ENCODE measurements at places on chromosomes 6 and 20. TPM values are rescaled to one million over a fixed set of nuclear protein-coding genes. Genes with fewer than 3 reads are reported as not detected.
A peak's percentile ranks its signal among the peaks of the same experiment; 100 is the strongest.

E2F1 gene
- 37.1 TPM for total RNA-seq

TRIM40 gene
- total RNA-seq: not detected

SLC35F1 gene
- total RNA-seq: 0.05 TPM

GRCh38 chr6:111592726-111593511 is 12.8 kb downstream of the TRAF3IP2 start:
- DNase-seq: no peak

DNA sequence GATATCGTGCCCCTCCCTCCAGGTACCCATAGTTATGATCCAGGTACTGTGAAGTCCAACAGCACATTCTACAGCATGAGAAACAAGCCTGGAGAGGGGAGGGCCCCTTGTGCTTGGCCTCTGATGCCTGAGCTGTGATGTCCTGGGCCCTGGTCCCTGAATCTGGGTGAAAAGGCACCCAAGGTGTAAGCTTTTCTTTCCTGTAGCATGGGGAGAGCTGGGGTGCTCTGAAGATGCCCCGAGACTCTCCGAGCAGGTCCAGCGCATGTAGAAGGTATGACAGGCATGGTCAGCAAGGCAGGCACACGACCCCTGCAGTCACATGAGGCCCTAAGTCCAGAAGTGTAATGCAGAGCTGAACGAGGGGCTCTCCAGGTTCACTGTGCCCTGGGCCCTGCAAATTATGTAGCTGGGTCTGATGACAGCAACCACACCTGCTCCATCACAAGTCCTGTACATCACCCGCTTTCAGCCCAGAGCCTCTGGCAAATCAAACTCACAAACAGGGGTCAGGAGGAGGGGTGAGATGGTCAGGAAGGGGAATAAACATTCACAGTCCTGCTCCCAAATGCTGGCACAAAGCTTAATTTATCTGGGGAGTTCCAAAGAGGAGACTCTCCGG is 1.8 kb upstream of the CTSZ start:
- DNase-seq: no peak

DNA sequence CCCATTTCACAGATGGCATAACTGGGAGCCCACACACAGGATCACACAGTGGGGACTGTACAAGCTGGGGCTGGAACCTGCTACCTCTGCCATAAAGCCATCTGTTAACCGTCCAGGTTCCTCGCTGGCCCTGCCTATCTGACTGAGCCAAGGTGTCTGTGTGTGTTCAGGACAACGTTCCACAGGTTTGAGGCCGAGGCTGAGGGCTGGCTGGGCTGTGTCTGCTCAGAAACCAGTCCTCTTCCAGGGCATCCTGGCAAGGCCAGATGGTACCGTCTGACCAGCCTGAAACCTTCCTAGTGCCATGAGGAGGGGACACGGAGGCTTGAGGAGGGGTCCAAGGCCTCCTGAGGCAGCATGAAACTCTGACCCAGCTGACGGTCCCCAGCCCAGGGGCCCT is 150.6 kb downstream of the TAF4 start:
- no peak for DNase-seq

DNA sequence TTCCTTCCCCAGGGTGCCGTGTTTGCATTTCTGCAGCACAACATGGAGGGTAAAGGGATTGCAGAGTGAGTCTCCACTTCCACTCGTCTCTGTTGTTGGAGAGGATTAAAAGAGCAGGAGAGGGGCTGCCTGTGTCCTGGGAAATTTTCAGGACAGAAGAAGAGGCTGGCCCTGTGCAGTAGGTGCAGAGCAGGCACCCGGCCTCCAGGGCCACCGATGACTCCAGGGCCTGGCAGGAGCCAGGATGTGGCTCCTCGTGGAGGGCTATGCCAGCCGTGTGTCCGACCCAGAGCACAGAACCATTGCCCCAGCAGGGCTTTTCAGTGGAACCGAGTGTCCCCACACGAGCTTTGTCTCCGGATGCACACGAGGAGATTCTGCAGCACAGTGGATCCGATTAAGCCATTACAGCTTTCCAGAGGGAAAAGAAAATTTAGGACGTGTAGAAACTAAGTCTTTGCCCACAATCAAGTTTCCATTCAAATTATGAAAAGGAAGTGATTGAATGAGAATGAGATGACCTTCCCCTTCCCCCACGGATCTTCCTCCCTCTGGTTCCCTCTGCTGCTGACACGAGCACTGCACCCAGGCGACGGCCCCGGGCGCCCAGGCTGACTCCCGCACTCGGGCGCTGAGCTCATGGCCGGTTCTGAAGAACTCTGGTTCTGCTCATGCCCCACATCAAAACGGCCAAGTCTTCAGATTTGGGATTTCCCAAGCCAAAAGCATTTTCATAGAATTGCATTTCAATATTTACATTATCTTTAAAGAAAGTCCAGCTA is 43.1 kb upstream of the UNC93A start:
- DNase-seq: no peak

GRCh38 chr6:84575264-84575663 is 189.1 kb downstream of the TBX18 start:
- peak; percentile 94 for DNase-seq
